Ecto neural progenitor cell (in vitro differentiated cells): ENCODE measurements at places on chromosomes 16 and 17.

GRCh38 chr17:46818316-46818928, at the start of gene WNT3:
Gene WNT3, minus strand, starts transcription at chr17:46818692. Its CDS starts 95 bp downstream, at chr17:46818597.
- DNase-seq, result peak; percentile 89

DNA sequence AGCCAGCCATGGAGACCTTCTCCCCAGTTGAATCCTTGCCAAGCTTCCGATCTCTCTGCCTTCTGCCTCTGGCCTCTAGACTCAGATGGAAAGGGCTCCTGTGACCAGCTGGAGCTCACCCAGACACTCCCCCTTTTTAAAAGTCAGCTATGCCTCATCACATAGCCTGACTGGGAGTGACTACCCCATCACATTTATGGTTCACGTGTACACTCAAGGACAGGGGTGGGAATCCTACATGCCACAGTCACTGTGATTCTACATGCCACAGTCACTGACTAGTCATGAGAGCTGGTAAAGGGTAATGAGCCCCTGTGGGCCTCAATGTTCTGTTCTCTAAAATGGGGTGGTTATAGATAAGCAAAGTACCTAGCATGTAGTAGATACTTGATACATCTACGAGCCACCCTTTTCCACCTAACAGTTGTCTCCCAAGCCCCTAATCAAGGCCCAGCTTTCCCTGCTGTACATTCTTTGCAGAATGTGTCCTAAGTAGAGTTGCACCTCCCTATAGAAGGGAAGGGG, 85.1 kb downstream of the RGS9 start:
- no peak for DNase-seq

DNA sequence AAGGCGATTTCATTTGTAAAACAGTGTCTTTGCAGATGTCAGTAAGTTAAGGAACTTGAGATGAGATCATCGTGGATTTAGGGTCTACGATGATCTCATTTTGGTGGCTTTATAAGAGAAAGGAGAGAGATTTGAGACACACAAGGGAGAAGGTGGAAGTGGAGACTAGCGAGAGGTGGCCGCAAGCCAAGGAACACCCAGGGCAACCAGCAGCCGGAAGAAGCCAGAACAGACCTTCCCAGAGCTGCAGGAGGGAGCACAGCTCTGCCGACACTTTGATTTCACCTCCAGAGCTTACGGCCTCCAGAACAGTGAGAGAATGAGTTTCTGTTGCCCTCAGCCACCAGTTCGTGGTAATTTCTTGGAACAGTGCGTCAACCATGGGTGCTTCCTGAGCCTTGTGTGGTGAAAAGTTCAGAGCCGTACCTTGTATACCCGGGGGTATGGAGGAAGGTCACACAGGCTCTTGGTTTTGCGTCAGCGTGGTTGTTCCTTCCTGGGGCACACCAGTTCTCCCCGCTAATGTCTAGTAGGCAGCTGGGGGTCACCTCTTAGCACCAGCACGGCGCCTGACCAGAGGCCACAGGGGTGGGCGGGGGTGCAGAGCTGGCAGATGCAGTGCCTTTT, 12.9 kb upstream of the SEC14L1 start:
- no peak for DNase-seq

- no peak for DNase-seq
Measured at GRCh38 chr17:78338486-78339259, 21.2 kb downstream of the SOCS3 start.

- DNase-seq, result no peak
Measured at GRCh38 chr17:33811004-33811760, 443.9 kb upstream of the CCL2 start.

GRCh38 chr16:56851671-56852400, 13.2 kb upstream of the SLC12A3 start:
- DNase-seq, result no peak

GRCh38 chr16:89436366-89436765, 54.0 kb downstream of the ANKRD11 start:
- no peak for DNase-seq

DNA sequence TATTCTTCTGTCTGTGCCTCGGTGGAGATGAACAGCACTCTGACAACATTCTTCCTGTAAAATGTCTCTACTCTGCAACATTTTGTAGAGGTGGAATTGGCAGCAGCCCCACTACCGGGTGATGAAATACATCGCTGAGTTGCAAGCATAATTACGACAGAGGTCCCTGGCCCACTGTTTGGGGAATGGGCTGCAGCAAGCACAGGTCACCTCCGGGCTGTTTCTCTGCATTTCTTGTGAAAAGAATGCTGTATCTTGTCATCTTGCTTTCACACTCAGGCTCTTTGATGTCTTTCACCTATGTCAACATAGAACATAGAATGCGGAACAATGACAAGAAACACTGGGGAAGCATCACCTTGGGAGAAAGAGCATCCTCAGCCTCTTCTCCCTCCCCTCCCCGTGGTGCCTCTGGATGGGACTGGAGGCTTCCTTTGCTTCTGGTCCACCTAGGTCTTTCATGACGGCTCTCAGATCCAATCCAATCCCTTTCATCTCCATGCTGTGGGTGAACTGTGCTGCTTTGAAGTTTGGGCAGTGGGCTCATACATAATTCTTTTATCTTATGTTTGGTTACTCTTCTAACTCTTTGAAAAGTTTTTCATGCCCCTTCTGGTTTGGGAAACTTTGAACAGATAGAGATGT, 265.0 kb downstream of the PHKB start:
- DNase-seq, result no peak

DNA sequence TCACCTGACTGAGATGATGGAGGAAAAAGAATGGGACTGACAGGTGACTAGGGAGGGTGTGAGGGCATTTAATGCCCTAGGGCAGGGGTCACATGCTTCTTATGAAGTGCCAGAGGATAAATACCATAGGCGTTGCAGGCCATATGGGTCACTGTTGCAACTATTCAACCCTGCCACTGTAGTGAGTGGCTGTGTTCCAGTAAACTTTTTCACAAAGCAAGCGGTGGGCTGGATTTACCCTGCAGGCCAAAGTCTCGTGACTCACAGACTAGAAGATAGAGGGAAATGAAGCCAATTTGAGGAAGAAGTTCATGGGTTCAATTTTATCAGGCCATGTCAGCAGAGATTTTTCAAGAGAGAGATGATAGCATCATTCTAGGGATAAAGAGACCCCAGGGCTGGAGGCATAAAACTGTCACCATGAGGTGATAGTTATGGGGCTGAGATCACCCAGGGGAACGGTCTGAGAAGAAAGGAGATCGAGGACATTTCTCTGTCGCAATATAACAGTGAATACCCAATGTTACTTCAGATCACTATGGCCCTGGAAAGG, 8.6 kb downstream of the ARHGAP17 start:
- no peak for DNase-seq

DNA sequence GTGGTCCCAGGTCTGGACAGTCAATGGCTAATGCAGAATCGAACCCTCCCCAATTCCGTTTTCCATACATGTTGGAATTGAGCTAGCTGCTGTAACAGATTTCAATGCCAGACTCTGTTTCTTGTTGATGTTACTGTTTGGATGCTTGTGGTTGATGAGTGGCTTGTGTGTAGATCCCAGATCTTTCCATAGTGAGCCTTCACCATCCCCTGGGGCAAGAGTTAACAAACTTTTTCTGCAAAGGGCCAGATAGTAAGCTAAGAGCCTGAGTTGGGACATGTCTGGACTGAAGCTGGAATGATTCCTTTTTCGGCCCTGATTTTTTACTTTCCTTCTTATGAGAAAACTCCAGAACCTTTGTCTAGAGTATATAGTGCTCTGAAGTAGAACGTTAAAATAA, 296.3 kb downstream of the CPPED1 start:
- DNase-seq, result no peak

GRCh38 chr16:68636064-68636560, 9.0 kb upstream of the CDH3 start:
- no peak for DNase-seq

DNA sequence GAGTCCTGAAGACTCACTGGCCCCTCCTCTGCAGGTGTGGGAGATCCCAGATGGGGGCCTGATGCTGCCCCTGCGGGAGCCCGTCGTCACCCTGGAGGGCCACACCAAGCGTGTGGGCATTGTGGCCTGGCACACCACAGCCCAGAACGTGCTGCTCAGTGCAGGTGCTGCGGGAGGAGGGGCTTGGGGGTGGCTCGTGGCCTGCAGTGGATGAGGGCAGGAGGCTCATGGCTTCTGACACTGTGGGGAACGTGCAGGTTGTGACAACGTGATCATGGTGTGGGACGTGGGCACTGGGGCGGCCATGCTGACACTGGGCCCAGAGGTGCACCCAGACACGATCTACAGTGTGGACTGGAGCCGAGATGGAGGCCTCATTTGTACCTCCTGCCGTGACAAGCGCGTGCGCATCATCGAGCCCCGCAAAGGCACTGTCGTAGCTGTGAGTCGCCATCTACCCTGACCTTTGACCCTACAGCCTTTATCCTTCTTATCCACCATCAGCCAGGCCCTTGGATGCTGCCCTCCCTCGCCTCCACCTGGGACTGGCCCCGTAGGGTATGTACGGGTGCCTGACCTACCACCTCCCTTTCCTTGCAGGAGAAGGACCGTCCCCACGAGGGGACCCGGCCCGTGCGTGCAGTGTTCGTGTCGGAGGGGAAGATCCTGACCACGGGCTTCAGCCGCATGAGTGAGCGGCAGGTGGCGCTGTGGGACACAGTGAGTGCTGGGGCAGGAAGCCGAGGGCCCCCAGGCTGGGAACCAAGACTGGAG, 3.6 kb downstream of the CORO1A start:
- DNase-seq, result peak; percentile 83

GRCh38 chr16:23836404-23837311, 875 bp downstream of the PRKCB start:
- peak; percentile 69 for DNase-seq

- DNase-seq, result no peak
Measured at GRCh38 chr17:78474614-78475146, 96.2 kb downstream of the PGS1 start.

DNA sequence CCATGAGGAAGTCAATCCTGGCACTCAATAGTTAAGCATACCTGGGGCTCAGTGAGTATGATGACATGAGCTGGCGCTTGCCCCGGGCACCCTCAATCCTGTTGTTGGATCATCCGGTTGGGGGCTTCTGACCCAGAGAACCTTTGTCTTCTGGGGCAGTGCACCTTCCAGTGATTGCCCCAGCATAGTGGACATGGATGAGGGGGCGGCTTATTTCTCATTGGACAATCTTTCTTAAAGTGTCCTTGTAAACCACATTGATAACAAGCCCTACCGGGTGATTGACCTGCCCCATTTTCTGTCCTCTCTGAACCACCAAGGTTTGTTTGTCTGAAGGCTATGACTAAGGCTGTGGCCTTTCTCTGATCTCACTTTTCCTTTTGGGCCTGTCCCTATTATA, 18.2 kb downstream of the IGSF6 start:
- DNase-seq, result no peak
